ENCODE measurements at places on chromosomes 11 and 22.
A peak's percentile ranks its signal among the peaks of the same experiment; 100 is the strongest.

DNA sequence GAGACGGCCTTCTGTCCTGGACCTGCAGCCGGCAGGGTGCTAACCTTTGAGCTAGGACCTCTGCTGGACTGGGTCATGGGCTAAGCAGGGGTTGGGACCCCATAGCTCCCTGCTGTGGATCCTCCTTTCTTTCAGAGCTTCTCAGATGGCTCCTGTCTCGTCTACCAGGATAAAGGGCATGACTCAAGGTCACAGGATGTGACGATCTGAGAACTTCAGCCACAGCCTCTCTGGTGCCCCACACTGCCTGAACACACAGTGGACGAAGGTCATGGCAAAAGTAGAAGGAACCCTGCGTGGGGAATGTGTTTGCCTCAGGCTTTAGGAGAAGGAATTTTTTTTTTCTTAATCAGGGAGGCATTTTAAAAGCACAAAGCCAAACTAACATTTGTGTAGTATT lies 196.7 kb downstream of the TRIM29 start:
- ATAC-seq, result no peak

- peak; percentile 75 for ATAC-seq
Measured at GRCh38 chr11:83174008-83174407, 17.1 kb downstream of the PCF11 start.

- no peak for ATAC-seq
Measured at GRCh38 chr11:119999220-119999619, 138.7 kb downstream of the TRIM29 start.

GRCh38 chr22:47762141-47762540 lies 999.7 kb downstream of the TBC1D22A start:
- no peak for ATAC-seq

- no peak for ATAC-seq
Measured at GRCh38 chr11:81916451-81916850, 817.2 kb downstream of the FAM181B start.

DNA sequence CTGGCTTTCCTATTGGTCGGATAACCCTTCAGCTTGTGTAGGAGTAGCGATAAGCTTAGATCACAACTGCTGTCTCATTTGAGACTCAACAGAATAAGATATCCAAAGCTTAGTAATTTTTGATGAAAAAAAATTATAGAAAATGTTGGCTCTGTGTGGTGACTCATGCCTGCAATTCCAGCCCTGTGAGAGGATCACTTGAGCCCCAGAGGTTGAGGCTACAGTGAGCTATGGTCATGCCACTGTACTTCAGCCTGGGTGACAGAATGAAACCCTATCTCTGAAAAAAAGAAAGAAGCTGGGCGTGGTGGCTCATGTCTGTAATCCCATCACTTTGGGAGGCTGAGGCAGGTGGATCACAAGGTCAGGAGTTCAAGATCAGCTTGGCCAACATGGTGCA lies 55.6 kb upstream of the RRM1 start:
- ATAC-seq, result no peak
